ENCODE measurements at places on chromosomes 4 and X.
A peak's percentile ranks its signal among the peaks of the same experiment; 100 is the strongest.

- DNase-seq = no peak
Measured at GRCh38 chr4:93355411-93355810, 473.1 kb upstream of the ATOH1 start.

- DNase-seq = no peak
Measured at GRCh38 chr4:86026720-86027119, 333.1 kb downstream of the MAPK10 start.

DNA sequence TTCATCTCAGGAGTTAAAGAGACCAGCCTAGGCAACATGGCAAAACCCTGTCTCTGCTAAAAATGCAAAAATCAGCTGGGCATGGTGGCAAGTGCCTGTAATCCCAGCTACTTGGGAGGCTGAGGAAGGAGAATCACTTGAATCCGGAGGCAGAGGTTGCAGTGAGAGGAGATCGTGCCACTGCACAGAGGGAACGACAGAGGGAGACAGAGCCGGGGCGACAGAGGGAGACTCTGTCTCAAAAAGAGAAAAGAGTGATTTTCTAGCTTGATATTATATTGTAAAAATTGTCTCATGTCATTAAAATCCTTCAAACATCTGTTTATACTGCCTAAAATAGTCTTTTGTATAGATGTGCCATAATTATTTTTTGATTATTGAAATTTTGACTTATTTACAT is 225.4 kb upstream of the AGA start:
- no peak for DNase-seq

GRCh38 chr4:3030566-3031356 is 43.6 kb downstream of the HTT-AS start:
- DNase-seq = no peak

- no peak for DNase-seq
Measured at GRCh38 chrX:38110231-38110630, 103.9 kb downstream of the SYTL5 start.

DNA sequence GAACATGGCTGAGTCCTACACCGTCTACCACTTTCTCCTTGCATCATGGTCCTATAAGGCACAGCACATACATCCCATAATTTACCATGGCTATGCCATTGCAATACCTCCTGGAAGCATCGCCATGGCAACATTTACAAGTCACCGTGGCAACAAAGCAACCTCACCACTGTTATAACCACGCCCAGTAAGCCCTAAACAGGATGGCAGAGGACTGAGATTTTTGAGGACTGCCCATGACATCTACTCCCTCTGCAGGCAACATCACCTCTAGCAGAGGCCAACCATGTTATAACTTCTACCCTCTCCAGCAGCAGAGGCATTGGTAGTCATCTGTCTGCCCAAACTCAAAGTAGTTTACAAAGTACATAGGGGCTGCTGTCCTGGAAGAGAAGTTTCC is 29.7 kb downstream of the BCOR start:
- DNase-seq = no peak

DNA sequence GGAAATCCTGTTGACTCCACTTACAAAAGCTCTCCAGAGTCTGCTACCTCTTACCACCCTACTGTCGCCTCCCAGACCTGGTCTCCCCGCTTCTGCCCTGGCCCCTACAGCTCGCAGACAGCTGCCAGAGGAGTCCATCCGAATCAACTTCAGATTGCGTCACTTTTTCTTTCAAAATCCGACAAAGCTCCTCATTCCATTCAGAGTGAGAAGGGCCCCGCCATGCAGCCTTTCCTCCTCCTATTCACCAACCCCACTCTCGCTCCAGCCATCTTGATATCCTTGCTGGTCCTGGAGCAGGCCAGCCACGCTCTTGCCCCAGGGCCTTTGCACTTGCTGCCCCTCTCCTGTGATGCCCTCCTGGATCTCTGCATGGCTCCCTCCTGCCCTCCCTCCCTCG is 5.2 kb upstream of the OPN1LW start:
- DNase-seq = no peak

DNA sequence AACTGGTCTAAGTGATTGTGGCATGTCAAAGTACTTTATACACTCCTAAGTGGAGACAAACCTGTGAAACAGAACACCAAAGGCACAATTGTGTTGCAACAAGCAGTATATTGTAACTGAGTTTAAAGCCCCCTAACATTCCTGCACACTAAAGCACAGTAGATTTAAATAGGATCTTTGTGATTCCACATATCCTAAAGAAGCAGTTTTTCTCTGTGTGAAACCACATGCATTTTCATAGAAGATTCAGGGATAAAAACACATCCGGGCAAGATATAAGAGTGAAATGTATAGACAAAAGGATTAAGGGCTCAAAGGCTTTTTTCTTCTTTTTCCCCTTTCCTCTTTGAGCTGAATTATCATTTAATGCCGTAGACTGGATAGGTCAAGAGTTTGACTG is 82.2 kb downstream of the ANK2 start:
- DNase-seq = no peak

DNA sequence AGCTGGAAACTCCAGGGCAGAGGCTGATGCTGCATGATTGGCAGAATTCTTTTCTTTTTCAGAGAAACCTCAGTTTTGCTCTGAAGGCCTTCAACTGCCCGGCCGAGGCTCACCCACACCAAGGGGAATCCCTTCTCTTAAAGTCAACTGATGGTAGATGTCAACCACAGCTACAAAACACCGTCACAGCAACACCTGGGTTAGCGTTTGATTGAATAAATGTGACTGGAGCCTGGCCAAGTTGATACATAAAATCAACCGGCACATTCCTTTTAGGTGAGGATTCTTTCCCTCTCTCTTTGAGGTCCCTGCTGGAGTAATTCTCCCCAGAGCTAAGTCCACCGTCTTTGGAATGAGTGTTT is 15.2 kb upstream of the KIAA0232 start:
- DNase-seq = no peak

DNA sequence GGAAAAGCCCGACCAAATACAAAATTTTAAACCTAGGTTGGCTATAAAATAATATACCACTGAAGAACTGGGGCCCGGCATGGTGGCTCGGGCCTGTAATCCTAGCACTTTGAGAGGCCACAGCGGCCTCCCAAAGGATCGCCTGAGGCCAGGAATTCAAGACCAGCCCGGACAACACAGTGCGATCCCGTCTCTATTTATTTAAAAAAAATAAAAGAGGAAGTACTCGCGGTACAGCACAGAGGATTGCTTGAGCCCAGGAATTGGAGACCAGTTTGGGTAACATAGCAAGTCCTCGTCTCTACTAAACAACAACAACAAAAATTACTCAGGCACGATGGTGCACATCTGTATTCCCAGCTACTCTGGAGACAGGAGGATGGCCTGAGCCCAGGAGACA is 44.8 kb upstream of the CDKN2AIP start:
- no peak for DNase-seq

DNA sequence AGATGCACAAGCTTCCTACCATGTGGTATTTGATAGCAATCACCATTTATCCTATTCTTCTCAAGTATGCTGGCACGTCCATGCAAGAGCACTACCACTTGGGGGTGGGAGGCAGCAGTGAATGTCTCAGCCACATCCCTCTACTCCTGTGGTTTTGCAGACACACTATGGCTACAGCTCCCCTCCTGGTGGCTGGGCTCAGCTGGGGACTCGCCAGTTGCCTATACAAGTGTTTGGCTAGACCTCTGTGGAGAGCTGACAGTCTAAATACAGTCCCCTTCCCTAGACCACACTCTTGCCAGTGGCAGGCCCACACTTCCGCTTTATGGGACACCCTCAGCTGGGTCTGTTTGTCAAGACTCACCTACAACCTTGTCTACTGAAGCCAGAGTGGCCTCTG is 53.2 kb downstream of the ADGRA3 start:
- DNase-seq = no peak

GRCh38 chr4:57037982-57038604 is 59.4 kb downstream of the POLR2B start:
- DNase-seq = peak; percentile 22

DNA sequence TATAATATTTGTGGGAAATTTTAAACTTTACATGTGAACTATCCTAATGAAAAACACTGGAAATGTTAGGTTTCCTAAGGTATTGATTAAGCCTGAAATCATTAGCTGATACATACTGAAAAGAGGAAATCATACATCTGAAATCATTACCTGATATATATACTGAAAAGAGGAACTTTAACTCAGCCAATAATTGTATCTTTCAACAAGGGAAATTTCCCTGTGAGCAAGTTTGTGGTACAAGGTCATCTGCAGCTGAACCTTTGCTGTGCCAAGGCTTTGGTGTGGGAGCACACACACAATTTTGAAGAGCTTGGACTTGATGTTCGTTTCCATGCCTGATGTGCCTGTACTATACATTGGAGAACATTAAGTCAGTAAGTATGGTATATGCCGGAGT is 131.9 kb upstream of the USP9X start:
- DNase-seq = no peak

DNA sequence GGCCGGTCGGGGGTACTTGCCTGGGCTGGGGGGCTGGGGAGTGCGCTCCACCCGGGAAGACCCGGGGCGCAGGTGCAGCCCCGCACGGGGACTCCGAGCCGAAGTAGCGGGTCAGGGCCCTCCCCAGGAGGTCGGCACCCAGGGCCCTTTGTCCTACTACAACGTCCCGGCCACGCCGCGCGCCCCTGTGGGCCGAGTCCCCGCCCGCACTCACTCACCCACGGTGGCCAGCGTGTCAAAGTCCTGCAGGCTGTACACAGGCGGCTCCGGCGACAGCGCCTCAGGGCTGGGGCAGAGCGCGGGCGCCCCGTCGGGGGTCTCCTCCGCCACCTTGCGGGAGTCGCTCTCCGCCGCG is 602 bp downstream of the PRKX start:
- no peak for DNase-seq

DNA sequence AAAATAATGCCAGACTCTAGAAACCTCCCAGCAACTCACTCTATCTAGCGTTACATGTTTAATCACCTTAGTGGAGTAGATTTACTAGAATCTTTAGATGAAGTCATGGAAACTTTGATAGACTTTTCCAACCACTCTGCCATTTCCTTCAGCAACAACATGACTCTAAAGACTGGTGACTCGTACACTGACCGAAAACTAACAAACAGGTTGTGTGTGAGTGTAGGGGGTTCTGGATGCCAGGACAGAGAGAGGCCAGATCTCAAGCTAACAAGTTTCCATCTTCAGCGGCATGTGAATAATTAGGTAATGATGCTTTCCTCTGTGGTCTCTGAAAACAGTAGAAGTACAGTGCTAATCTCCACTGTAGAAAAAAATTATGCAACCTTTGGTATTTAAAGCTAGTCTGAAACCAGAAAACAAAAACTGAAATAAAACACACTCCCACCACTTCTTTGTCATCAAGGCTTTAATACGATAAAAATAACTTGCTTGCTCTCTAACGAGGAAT is 286.4 kb downstream of the PRDM5 start:
- no peak for DNase-seq

- DNase-seq = no peak
Measured at GRCh38 chr4:51906167-51906958, 63.4 kb downstream of the DCUN1D4 start.

- no peak for DNase-seq
Measured at GRCh38 chr4:174983128-174983750, 65.1 kb downstream of the ADAM29 start.

All from AG08395 (cell line).